ENCODE measurements at places on chromosomes 11 and 22.

DNA sequence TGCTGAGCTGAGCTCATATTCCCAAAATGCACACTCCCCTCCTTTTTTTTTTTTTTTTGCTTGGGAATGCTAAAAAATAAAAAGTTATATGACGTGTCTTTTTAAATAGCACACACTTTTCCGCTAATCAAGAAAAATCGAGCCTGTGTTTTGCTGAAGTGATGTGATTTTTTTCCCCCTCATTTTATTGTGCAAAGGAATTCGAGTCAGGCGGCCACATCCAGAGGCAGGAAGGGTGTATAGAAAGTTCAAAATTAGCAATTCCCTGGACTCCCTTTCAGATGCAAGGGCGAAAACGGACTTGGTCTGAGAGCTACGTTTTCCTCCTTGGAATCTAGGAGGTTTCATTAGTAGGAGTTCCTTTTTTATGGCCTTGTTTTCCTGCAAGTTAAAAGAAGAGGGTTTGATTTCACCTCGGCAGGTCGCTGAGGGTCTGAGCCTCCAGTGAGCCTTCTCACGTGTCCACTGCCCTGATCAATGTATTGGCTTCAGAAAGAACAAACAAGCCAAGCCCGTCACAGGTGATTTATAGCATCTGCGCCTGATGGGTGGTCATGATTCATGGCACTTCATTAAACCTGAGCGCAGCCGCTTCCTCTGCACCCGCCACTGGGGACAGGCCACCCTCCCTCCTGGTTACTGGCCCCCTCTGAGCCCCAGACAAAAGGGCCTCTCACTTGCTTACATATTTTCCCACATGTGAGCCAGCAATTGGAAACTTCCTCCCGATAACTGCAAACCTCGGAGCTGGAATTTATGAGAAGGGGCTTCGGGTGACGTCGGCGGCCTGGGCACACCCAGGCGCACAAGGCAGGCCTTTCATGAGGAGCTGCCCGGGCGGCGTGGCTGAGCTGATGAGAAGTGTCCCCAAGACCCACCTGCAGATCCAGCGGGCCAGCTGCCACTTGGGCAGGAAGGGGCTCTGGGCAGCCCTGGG, 64.4 kb upstream of the LINC01488 start:
- DNase-seq, result no peak

DNA sequence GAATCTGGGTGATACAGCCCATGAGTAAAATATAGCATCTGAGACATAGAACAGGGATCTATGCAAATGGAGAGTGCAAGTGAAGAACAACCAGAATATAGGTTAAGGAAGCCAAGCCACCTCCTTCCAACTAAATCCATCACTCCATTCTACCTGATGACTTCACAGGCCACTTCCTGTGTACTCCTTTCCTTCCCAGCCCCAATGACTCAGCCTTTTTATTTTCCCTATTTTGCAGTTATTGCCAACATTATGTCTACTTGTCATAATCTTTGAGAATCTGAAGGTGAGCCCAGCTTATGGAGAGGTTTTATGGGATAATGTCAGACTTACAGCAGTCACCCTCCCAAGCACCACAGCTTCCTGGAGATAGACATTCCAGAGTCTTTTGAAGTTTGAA, 1.4 kb upstream of the OR52M1 start:
- DNase-seq, result no peak

- DNase-seq, result no peak
Observed at GRCh38 chr11:118913411-118914125, 12.2 kb downstream of the BCL9L start.

DNA sequence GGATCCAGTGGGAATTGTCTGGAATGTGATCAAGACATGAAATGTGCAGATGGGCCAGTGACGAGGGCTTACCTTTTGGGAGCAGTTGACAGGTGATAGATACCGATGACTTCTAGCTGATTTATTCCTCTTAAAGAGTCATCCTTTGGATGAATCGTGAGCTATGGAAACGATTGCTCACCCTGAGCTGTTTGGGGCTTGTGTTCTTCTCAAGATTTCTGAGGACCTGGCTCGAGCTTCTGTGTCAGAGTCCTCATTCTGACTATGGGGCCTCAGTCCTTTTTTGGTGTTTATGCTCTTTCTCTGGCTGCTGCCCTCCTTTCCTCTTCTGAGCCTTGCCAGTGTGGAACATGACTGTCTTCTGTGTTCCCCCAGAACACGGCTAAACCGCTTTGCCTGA, 11.9 kb upstream of the AMPD3 start:
- DNase-seq, result no peak

DNA sequence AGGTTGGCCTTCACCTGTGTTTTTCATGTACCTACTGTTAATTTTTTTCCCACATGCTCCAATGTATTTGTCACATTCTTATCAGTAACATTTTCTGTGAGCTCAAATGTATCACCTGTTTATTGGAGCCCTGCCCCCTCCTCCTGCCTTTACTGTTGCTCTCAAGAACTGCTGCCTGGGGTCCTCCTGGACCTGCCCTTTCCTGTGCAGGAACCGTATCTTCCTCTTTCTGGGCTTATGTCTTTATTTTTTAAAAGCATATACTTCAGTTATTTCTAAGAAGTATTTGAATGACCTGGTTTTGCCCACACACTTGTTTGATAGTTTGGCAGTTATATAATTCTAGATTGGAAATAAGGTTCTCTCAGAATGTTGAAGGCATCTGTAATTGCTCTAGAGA, 5.9 kb downstream of the FAM118B start:
- no peak for DNase-seq

- DNase-seq, result no peak
Observed at GRCh38 chr11:24157316-24157715, 339.5 kb upstream of the LUZP2 start.

- DNase-seq, result no peak
Observed at GRCh38 chr22:34434371-34434770, 514.1 kb upstream of the LARGE1 start.

- DNase-seq, result no peak
Observed at GRCh38 chr22:21055880-21056319, 10.2 kb downstream of the LRRC74B start.

DNA sequence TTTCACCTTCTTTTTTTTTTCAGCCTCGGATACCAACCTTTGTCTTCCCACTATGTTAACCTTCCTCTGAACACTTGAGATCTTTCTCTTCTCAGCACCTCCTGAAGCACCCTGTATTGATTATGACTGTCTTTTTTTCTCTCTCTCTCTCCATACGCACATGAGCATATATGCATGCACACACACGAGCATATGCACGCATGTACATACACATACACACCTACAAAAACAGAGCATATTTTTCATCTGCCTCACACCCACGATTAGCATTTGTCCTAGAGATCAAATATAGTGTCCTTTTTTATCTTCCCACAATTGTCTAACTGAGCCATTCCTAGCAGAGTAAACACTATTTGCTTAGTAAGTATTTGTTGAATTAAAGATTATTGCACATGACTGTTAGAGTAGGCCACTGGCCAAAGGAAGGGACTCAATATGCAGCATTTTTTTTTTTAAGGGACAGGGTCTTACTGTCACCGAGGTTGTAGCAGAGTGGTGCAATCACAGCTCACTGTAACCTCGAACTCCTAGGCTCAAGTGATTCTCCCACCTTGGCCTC, 622.2 kb upstream of the CCDC90B start:
- no peak for DNase-seq

DNA sequence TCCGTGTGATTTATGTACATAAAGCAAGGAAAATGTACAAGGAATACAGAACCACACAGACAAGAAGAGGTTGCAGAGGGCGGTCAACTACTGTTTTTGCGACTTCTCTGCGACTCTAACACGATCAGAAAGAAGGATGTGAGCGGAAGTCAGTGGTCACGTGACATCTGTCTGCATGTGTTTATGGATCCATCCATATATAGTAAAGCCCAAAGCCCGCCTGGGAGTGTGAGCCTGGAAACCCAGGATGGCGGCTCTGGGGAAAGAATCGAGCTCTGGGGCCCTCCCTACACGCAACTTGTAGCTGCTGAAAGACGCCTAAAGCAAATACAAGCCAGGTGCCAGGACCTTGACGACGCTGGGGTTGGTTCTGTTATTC, 8.8 kb downstream of the OSBPL5 start:
- peak; percentile 44 for DNase-seq

DNA sequence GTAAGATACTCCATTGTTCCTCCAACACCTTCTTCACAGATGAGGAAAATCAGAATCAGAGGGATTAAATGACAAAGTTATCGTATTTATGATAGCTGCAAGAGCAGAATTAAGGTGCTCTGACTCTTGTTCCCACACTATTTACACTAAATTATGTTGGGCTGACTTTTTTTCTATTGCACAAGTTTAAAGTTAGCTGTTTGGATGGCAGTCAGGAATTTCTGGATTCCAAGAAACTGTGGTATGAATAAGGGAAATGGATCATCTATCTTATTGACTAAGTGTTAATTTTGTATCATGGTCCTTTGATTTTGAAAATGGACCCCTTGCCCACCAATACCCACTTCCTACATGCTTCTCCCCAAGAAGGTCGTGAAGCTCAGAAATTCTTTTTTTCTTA, 19.9 kb upstream of the APOA1 start:
- no peak for DNase-seq

DNA sequence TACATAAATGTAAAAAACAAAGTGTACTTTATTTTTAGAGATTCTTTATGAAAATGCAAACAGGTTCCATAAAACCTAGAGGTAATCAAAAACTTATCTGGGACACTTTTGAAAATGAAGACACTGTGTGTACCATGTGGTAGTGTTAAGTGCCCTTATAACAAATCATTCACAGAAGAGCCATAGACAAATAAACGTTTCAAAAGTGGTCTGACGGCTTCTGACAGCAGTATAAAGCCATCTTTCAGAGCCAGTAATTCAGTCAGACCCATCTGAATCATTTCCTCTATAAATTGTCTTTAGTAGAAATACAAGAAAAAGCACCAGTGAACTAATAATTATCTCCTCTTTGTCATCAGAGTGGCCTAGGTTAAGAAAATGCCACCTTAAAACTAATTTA, 100.0 kb downstream of the PAX6 start:
- DNase-seq, result no peak

DNA sequence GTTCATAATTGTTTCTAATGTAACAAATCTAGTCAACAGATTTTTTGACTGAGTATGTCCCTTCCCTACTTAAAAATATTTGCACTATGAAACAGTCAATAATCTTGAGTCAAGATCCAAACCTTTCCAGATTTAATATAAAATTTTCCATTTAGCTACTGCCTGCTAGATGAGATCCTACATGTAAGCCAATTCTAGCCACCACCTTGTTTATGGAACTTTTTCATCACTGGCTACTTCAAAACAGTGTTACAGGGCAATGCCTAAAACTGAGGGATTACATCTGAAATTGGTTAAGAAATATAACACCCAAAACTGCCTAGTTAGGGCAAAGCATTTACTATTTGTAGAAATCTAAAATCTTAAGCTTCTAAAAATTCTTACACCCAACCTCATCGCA, 10.5 kb upstream of the FUT4 start:
- DNase-seq, result no peak

DNA sequence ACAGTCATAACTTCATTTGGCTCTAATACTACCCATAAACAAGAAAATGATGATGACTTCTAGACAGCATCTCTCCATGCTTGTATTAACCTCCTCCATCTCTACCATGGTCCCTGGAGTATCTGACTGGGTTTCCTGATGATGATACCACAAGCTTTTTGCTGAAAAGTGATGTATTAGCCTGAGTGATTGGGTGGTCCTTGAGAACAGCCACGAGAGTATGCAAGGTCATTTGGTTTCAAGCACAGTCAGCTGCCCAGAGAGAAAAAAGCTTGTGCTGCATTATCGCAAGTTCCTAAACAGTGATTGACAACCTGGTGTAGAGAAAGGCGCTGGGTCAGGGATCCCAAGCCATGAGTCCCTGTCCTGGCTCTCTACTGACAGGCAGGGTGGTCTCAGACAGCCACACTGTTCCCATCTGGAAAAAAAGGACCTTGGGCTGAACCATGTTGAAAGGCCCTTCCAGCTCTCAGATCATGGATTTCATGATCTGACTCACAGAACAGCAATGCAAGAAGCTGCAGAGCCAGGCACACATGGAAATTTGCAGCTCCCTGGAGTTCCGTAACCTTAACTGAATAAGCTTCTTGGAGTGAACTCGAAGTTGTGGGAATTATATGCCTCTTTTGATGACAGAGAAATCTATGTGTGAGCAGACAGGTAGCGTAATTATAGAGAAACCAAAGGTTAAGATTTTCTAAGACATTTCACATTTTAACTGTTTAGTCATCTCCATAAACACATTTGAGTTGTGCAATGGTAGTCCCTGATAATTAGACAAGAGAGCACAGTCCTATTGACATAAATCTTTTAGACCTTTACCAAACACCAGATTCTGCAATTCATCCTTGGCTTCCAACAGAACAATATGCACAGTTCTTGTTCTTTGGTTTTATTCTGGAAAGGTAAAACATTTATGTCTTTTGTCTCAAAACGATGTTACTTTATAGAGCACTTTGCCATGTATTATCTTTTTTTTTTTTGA, 54.1 kb upstream of the UBASH3B start:
- peak; percentile 91 for DNase-seq

DNA sequence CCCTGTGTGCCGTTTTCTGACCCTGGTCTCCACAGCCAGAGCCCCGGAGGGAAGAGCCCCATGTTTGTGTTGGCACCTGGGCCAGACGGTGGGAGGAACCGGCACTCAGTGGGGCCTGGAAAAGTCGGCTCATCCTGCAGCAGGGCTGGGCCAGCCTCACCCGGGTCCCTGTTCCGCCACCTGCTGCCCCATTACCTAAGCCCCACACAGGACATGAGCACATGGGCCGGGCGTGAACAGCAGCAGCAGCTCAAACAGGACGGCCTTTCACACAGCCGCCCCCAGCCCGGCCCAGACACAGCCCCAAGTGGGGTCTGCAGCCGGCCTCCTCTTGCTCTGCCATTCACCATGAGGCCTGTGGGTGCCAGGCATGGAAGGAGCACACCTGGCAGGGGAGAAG, 302.4 kb downstream of the MN1 start:
- DNase-seq, result no peak

Measured in fibroblast of skin of left biceps (primary cell).